Motor neuron (in vitro differentiated cells): ENCODE measurements at places on chromosomes 2 and 18. TPM values are rescaled to one million over a fixed set of nuclear protein-coding genes. Genes with fewer than 3 reads are reported as not detected.

The IL36G gene
- 0.56 TPM in 1 of 2 replicates, not detected in the other for total RNA-seq

The MROH2A gene
- 0.31 TPM in 1 of 2 replicates, not detected in the other for total RNA-seq

The POTEC gene
- total RNA-seq = 0.16 and 0.20 TPM in 2 replicates

The SERPINB5 gene
- total RNA-seq = 0.27 TPM in 1 of 2 replicates, not detected in the other

The SLC16A14 gene
- 57.0 and 59.9 TPM in 2 replicates for total RNA-seq

The ZNF521 gene
- total RNA-seq = 31.7 and 36.5 TPM in 2 replicates

The MERTK gene
- 2.3 and 2.4 TPM in 2 replicates for total RNA-seq
